Fibroblast of the aortic adventitia (primary cell): ENCODE measurements at places on chromosomes 5 and 9. TPM values are rescaled to one million over a fixed set of nuclear protein-coding genes. Genes with fewer than 3 reads are reported as not detected.
A peak's percentile ranks its signal among the peaks of the same experiment; 100 is the strongest.

DNA sequence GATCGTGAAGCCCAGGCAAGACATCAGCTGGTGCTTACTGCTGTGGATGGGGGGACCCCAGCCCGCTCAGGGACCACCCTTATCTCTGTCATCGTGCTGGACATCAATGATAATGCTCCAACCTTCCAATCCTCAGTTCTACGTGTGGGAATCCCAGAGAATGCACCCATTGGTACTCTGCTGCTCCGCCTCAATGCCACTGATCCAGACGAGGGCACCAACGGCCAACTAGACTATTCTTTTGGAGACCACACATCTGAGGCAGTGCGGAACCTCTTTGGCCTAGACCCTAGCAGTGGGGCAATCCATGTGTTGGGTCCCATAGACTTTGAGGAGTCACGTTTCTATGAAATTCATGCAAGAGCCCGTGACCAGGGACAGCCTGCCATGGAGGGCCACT, 960 bp downstream of the PCDHGC5 start:
- no peak for DNase-seq

DNA sequence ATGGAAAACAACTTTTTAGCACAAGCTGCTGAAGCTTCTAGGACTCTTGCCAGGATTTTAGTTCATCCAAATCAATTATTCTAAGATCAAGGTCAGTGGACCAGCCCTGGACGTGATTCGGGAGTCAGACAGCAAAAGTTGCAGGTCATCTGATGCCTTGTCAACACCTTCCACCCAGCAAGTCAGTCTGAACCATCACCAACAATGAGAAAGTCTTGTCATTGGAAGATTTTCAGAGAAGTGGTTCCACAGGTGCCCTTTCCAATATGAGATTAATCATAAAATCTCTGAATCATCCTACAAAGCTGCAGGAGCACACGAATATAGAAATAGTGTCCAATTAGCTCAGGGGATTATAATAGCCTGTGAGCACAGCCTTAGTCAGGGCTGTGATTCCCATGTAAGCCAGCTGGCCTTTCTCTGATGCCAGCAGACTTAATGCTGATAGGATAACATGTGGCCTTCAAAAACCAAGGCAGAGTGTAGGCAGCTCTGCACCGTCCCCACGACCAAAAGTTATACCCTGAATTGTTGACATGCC, 445.0 kb upstream of the TRPC7 start:
- DNase-seq = peak; percentile 82

GRCh38 chr5:17103461-17103860, 114.0 kb upstream of the BASP1 start:
- DNase-seq = no peak

Gene ORM2
- not detected in 2 replicates for total RNA-seq

Gene KCTD16
- total RNA-seq = 7.4 and 12.6 TPM in 2 replicates

DNA sequence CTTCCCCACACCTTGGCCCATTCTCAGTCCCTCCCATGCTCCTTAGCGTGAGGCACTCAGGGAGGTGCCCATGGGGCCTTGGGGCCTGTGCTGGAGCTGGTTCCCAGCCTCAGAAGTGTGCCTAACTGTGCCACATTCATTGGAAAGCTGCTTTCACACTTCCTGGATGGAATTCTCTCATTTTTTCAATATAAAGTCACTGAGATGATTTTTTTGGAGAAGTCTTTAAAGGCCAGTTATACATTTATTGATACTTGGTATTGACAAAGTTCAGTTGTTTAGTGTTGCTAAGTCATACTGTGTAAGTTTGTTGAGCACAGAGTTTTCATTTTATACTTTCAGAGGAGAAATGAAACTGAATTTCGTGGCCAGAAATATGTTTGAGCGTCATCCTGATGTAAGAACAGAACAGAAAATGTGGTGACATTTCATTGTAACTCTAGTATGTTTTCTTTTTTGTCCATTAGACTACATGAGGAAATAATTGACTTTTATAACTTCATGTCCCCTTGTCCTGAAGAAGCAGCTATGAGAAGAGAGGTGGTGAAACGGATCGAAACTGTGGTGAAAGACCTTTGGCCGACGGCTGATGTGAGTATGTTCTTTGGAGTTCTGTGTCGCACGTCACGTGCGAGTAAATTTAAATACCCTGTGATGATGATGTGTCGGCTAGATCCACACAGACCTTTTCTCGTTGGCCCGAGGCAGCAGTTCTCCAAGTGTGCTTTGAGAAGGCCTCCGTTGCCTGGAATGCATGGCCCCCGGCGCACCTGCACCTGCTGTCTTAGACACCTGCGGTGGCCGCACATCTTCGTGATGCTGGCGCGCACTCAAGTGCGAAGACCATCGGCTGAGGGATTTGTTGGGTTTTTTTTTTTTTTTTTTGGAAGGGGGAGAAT, 24.1 kb downstream of the TENT4A start:
- no peak for DNase-seq

DNA sequence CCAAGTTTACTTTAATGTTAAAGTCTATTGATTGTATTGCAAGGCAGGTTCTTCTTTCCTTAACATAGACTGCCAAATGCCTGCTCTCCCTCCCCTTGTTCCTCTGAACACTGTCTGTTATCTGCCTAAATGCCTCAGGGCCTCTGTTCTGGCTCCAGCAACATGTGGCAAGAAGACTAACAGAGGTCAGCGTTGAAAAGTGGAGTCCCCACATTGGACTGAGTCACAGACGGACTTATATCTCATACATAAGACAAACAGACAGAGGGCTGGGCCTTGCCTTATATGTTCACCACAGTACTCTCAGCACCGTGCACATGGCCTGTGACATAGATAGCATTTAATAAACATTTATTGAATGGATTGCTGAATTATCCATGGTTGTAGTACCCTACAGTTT, 91.4 kb downstream of the TSSK1B start:
- peak; percentile 78 for DNase-seq

DNA sequence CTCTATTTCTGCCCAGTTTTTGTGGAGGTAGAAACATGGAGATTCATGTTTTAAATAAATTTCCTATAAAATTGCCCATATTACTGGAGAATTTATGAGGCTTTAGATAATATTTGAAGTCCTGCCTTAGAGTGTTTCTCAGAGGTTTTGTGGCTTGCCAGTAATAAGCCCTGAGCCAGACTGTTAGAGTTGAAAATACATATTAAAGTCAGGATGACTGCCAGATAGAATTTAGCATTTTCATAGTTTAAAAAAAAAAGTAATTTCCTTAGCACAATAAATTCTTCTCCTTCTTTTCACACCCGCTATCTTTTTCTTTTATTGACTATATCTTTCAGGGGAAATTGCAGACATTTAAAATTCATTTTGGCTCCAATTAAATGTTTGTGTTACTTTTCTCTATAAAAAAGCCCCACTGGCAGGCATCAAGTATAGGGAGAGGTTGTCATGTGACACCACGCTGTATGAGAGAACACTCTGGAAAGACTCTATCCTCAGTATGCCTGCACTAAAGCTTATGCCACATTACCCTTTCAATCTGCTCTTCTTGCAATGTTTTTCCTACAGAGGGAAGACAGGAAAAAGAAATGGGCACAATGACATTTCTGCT, 135.2 kb downstream of the MPDZ start:
- DNase-seq = peak; percentile 9

Gene HACD4
- 0.82 and 4.8 TPM in 2 replicates for total RNA-seq

Gene ELAVL2
- 0.81 and 0.98 TPM in 2 replicates for total RNA-seq

Gene MAST4
- total RNA-seq = 16.8 and 23.2 TPM in 2 replicates

- DNase-seq = no peak
Measured at GRCh38 chr5:93409691-93410090, 171.3 kb downstream of the NR2F1-AS1 start.

GRCh38 chr5:3511934-3512333, 83.7 kb upstream of the IRX1 start:
- no peak for DNase-seq

Gene DDX4
- total RNA-seq = not detected in 2 replicates

Gene SLC36A2
- total RNA-seq = not detected in 2 replicates

Gene OTULIN
- total RNA-seq = 26.2 and 29.3 TPM in 2 replicates

- peak; percentile 33 for DNase-seq
Measured at GRCh38 chr9:84271531-84271900, 69.0 kb downstream of the SLC28A3 start.

Gene PFDN1
- 31.2 and 60.2 TPM in 2 replicates for total RNA-seq

DNA sequence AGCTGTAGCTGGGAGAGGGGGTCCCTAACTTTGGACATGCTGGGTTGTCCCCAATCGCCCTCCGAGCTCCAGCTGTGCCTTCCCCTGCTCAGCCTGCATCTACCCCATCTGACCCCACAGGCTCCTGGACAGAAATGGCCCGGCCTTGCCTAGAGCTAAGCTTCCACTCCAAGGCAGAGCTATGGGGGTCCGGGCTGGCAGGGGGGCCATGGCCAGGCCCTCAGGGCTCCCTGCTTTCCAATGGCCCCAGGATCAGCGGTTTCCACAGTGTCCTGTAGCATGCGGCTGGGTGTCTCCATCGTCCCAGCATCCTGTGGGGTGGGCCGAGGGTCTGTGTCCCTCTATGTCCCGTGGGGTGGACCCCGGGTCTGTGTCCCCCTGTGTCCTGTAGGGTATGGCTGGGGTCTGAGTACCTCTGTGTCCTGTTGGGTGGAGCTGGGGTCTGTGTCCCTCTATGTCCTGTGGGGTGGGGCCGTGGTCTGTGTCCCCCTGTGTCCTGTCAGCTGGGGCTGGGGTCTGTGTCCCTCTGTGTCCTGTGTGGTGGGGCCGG, 130.6 kb downstream of the RXRA start:
- no peak for DNase-seq

GRCh38 chr5:40404613-40405012, 275.1 kb upstream of the PTGER4 start:
- DNase-seq = no peak

- peak; percentile 37 for DNase-seq
Measured at GRCh38 chr5:169801781-169802180, 164.7 kb downstream of the DOCK2 start.

DNA sequence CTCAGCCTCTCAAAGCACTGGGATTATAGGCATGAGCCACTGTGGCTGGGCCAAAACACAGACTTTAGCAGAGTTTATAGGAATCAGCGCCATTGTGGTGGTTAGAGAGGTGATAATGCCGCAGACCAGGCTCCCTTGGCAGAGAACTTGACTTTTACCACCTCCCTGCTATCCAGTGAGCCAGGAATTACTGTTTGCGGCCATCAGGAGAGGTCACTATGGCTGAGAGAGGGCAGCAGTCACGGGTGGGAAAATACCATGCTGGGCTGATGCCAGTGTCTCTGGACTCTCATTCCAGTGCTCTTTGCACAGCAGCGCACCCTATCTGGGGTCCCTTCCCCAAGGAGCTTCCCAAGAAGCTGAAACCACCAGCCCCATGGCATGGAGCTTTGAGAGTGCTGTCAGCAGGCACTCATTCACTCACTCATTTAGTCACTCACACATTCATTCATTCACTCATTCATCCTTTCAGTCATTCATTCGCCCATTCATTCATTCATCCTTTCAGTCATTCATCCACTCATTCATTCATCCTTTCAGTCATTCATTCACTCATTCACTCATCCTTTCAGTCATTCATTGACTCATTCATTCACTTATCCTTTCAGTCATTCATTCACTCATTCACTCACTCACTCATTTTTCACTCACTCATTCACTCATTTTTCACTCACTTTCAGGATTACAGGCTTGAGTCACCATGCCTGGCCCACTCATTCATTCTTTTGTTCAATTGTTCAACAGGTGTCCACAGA, 27.3 kb upstream of the RNU6ATAC start:
- no peak for DNase-seq

- peak; percentile 31 for DNase-seq
Measured at GRCh38 chr5:123083298-123083697, 5.7 kb upstream of the PRDM6 start.

DNA sequence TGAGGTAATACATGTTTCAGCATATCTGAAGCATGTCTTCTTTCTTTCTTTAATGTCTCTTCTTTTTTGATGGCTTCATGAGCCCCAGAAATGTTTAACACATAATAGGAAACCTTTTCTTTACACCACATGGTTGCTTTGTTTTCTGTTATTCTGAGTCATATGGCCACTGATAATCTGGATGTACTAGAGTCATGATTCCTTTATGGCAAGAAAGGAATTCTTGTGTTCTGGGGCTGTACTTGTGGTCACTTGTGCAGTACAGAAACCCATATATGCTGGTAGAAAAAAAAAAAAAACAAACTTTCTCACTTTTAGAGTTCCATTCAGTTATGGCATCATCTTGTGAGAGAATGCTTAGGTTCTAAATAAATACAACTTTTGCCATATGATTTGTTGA, 1669.3 kb upstream of the CDH9 start:
- DNase-seq = no peak

GRCh38 chr5:43627028-43627427, 24.0 kb downstream of the NNT start:
- DNase-seq = peak; percentile 60

- DNase-seq = no peak
Measured at GRCh38 chr5:71943874-71944273, 163.4 kb upstream of the MAP1B start.

DNA sequence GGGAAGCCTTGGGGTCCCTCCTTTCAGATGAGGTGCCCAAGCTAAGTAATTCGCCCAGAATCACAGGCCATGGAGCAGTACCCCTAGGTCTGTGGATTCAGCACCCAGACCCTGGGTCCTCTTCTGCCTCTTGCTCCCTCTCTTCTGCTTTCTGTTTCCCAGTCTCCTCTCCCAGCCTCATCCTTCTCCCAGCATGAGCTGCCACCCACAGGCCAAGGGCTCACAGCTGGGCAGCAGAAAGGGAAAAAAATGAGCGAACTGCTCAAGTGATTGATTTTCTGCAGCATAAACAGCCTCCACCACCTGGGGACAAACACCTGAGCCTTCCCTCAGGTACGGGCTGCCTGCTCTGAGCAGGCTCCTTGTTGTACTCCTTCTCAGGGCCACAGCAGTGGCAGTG, 113.9 kb upstream of the SAP30L start:
- DNase-seq = no peak

- no peak for DNase-seq
Measured at GRCh38 chr9:128118472-128118857, 9.1 kb downstream of the PTGES2 start.

Gene SPINK7
- total RNA-seq = 0.41 TPM in 1 of 2 replicates, not detected in the other

Gene PNPLA7
- 0.81 and 5.4 TPM in 2 replicates for total RNA-seq

- DNase-seq = peak; percentile 42
Measured at GRCh38 chr9:84002344-84002743, 21.7 kb downstream of the RMI1 start.

GRCh38 chr5:92979716-92980115, 601.3 kb downstream of the NR2F1-AS1 start:
- DNase-seq = no peak

Gene SLC1A1
- total RNA-seq = 9.6 and 41.7 TPM in 2 replicates

Gene SLC35D2
- 7.8 and 14.6 TPM in 2 replicates for total RNA-seq

- DNase-seq = no peak
Measured at GRCh38 chr9:124452326-124452725, 2.1 kb downstream of the ADGRD2 start.

Gene C7
- total RNA-seq = 2.4 and 762 TPM in 2 replicates

DNA sequence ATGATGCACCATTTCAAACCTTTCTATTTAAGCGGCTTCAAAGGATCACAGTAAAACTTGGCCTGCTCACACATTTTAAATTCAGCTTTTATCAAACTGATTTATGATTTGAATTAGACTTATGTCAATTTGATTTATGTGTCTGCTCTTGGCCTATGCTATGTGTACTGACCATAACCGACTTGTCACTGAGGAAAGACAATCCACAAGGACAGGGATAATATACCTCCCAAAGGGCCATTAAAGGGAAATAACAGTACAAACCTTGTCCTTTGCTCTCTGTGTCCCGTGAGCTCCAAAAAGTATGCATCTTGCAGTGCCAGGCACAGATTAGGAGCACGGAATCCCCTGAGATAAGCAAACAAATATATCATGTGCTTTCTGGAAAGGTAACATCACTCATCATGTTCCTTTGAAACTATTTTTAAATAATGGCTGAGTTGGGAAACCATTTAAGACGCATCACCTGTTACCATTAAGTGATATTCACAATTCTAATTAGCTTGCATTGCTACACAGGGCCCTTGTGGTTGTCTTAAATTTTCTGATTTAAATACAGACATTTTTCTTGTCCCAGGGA, 31.9 kb upstream of the FTMT start:
- DNase-seq = no peak
